Neuronal stem cell (in vitro differentiated cells): ENCODE measurements at places on chromosomes 6 and 20.

DNA sequence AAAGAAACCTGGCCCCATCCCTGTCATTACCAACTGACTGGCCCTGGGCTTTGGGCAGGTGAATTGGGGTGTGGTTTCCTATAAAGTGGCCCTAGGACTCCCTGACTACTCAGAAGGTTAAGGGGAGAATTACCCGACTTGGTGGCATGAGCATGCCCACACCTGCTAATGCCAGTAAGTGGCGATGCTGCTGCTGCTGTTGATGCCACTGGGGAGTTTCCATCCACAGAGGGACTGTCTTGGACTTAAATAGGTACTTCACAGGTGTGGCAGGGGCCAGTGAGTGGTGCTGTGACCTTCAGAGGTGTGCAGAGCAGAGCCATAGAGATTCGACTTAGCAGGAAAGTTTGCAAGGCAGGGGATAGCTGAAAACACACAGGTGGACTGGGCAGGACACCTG, 32.6 kb upstream of the MDFI start:
- no peak for DNase-seq

DNA sequence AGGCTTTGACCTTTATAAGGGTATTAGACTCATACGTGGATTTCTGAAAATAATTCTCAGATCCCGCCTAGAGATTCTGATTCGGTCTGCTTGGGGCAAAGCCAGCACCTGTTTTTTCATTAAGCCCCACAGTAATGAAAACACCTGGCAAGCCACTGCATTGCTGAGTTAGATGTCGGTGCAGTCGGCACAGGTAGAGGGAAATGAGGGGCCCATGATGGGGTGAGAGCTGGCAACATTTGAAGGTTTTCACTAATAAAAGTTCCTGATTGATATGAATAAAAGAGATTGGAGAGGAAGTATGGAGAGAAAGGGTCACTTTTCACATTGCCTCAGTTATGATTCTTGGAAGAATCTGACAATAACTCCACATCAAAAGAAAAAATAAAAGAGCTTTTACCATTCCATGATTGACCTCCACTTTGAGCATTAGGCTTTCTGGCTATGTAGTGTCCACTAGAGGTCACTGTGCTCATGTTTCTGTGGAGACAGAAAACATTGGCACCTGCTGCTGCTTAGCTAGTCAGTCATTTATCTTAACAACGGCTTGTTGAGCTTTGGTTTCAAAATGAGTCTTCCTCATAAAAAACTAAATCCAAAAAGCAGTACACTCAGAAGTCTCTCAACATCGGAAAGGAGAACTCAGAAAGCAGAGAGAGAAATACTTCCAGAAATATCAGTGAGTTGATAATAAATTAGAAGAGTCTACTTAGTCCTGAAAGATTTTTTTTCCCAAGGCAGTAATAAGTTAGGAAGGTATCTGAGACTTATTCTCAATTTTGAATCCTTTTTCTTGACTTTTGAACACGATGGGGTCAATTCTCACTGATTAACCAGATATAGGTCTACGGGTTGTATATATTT, 53.3 kb upstream of the KLHL31 start:
- DNase-seq = peak; percentile 59

DNA sequence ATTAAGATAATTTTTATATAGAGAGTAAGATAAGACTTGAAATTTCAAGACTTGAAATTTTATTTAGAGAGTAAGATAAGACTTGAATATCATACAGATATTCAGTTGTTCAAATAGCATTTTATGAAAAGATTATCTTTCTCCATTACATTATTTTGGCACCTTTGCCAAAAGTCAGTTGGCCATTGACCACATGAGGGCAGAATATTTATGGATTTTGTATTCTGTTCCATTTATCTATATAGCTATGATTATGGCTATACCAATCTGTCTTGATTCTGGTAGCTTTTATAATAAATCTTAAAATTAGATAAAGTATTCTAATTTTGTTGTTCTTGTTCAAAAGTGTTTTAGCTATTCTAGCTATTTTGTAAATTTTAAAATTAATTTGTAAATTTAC, 537.9 kb upstream of the GJE1 start:
- DNase-seq = no peak

DNA sequence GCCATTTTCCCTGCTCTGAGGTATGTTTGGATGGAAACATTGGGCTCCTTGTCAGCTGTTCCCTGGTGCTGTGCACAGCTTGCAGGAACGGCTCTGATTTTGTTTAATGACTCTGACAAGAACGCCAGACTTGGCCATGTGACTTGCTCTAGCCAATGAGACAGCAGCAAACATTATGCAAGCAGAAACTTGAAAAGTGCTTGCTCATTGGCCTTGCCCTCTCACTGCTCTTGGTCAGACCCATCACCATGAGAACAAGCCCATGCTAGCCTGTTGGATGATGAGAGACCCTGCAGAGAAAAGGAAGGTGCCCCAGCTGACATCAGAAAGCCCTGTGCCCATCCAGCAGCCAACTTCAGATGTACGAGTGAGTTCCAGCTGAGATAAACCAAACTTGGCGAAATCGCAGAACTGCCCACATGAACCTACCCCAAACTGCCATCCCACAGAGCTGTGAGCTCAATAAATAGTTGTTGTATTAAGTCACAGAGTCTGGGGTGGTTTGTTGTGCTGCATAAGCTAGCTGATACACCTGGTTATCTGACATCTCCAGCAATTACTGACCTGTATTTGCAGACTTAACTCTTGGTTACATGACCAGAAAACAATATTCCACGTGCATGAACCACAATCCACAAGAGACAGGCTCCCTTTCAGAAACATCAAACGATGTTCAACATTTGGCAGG, 96.9 kb downstream of the JPH2 start:
- no peak for DNase-seq

- DNase-seq = no peak
Measured at GRCh38 chr20:61413752-61414151, 161.7 kb downstream of the CDH4 start.
